ENCODE measurements at places on chromosomes 1 and 21. TPM values are rescaled to one million over a fixed set of nuclear protein-coding genes. Genes with fewer than 3 reads are reported as not detected.

Gene TGFB2
- total RNA-seq: 36.2 TPM

Gene ABCA4
- 0.51 TPM for total RNA-seq

Gene ESPN
- total RNA-seq: 0.05 TPM

Gene EPHB2
- 58.8 TPM for total RNA-seq

Gene DCDC2B
- total RNA-seq: not detected

Gene KIF14
- 8.8 TPM for total RNA-seq

Gene UBASH3A
- not detected for total RNA-seq

Gene PGBD5
- not detected for total RNA-seq

Data from smooth muscle cell of the umbilical artery (primary cell).